NK-92 treated with Interleukin-12 subunit alpha and Interleukin-12 subunit beta, amount 100 ng/mL, for 24 hours (cell line): ENCODE measurements at places on chromosomes 3 and 15.

DNA sequence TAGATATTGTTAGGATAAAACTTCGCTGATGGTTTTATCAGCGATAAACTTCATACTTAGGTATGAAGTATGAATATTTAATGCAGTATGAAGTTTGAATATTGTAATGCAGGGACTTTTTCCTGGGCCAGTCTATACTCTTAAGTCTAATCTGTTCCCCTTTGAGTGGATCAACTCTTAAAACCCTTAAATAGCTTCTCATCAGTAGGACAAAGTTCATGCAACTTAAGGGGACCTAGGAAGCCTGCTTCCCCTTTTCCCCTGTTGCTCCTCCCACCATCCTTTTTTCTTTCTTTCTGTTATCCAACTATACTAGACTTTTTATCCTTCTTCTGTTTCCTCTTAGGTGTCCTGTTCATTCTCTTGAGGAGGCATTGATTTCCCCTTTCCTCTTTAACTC is 78.7 kb downstream of the MITF start:
- DNase-seq, result no peak

- no peak for DNase-seq
Observed at GRCh38 chr3:40137591-40138295, 171.8 kb upstream of the EIF1B start.

GRCh38 chr15:64693134-64693533 is 82.3 kb downstream of the RBPMS2 start:
- no peak for DNase-seq

- no peak for DNase-seq
Observed at GRCh38 chr3:126990890-126991289, 8.0 kb downstream of the PLXNA1 start.

DNA sequence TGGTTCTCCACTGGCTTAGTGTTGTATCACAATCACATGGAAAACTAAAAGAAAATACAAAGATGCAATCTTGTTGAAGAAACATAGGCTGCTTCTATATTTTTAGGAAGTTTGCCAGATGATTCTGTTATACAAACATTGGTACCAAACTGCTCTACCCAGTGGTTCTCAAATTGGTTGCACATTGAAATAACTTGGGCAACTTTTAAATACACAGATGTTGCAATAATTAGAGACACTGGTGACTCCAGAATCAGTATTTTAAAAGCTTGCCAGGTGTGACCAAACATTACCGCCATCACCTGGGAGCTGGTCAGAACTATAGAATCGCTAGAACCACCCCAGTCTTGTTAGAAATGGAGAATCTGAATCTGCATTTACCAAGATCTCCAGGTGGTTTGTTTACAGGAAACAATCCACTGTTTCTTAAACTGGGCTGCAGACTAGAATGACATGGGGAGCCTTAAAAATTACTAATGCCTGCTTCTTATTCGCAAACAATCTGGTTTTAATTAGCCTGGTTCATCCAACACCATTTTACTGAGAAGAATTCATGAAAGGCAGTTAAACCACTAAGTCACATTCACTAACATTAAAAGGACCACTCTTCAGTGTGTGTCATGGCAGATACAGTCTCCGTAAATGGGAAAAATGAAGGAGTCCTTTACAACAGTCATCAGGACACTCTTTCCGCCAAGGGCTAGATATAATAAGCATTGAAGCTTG is 76.5 kb downstream of the ACAP2 start:
- no peak for DNase-seq

DNA sequence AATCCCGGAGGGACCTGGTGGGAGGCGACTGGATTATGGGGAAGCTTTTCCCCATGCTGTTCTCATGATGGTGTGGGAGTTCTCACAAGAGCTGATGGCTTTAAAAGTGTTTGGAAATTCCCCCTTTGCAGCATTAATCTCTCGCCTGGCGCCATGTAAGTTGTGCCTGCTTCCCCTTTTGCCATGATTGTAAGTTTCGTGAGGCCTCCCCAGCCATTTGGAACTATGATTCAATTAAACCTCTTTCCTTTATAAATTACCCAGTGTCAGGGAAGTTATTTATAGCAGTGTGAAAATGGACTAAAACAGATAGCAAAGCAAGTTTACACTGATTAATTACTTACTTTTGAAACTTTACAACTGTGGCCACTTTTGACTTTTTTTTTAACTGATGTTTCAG is 10.6 kb upstream of the U2SURP start:
- no peak for DNase-seq

- no peak for DNase-seq
Observed at GRCh38 chr3:112672716-112673541, 32.0 kb upstream of the CCDC80 start.

DNA sequence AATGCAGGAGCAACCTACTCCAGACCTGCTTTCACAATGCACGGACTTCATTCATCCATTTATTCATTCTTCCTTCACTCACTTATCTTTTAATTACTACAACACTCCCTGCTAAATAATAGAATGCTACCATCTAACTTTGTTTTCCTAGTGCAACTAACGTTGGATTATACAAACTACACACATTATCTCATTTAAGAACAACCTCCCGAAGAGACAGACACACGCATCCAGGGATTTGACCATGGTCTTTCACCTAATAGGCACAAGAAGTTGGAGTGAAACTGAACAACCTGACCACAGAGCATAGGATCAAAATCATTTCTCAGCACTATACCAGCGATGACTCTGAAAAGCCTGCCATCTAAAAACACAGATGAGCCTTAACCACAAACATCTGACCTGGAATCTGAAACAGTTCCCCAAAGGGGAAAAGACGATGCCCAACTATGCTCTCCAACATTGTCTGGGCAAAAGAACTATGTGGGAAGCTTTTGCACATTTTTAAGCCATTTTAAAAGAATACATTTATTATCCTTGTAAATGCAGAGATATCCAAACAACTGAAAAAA is 21.0 kb downstream of the ZNF385D start:
- no peak for DNase-seq

GRCh38 chr3:187743195-187744141 is 1.8 kb downstream of the BCL6 start:
- DNase-seq, result peak; percentile 68

- DNase-seq, result no peak
Observed at GRCh38 chr15:80264031-80264430, 12.0 kb upstream of the CTXND1 start.

DNA sequence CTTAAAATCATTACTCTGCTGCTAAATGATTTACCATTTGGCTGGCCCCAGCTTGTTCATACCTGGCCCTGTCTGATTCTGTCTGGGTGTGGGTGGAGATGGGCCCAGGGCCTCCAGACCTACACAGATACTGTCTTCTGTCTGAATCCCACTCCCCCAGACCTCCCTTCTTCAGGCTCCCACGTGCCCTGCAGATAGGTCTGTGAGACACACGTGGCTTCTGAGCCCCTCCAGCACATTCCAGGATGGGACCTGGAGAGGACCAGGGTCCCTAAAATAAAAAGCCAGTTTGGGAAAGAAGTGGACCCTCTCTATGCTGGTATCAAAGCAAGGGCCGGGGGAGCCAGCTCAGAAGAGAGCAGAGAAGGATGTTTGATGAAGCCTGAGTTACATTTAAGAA is 14.6 kb upstream of the CEMIP start:
- DNase-seq, result no peak

- DNase-seq, result no peak
Observed at GRCh38 chr15:88586401-88587162, 34.6 kb upstream of the AEN start.

GRCh38 chr15:57917998-57918397 is 147.5 kb downstream of the ALDH1A2 start:
- DNase-seq, result no peak
